Stimulated activated CD4-positive, alpha-beta T cell treated with anti-CD3 and anti-CD28 coated beads, Interleukin-4, amount 100 ng/mL, for 4 hours (primary cell): ENCODE measurements at places on chromosomes 16 and 17.

- no peak for DNase-seq
Measured at GRCh38 chr16:86970279-86970678, 346.9 kb downstream of the C16orf95 start.

- DNase-seq: no peak
Measured at GRCh38 chr17:55722016-55722736, 488 bp downstream of the TMEM100 start.

DNA sequence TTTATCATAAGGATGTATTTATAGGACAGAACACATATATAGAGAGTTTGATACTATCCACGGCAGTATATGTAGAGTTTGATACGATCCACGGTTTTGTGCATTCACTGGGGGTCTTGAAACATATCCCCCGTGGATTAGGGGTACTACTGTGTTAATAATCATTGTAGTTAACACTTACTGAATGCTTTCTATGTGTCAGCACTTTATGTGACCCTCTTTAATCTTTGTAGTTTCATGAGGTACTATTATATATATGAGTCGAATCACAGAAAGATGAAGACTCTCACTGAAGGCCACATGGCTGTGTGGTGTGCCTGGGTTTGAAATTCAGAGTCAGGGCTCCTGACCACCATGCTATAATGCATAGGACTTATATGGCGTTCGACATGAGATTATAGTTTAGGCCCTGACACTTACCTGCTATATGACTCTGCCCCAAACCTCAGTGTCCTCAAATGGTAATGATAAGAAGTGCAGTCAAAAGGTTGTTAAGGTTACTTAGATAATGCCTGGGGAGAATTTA lies 4.3 kb upstream of the HEATR6 start:
- no peak for DNase-seq

DNA sequence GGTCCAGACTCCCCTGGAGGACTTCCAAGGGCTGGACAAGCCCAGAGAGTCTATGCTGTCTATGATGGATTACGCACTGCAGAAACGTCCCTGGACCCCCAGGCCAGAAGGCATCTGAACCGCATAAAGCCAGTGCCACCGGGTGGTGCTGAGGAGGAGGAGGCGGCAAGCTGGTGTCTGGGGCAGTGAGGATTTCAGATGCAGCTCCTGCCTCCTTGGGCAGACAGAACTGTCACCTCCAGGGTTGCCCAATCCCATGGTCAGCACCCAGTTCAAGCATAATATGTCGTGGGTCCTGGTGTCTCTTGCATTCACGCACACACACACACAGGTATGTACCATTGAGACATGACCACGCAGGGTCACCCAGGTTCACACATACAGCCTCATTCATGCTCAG lies 25.6 kb downstream of the RAP1GAP2 start:
- no peak for DNase-seq

DNA sequence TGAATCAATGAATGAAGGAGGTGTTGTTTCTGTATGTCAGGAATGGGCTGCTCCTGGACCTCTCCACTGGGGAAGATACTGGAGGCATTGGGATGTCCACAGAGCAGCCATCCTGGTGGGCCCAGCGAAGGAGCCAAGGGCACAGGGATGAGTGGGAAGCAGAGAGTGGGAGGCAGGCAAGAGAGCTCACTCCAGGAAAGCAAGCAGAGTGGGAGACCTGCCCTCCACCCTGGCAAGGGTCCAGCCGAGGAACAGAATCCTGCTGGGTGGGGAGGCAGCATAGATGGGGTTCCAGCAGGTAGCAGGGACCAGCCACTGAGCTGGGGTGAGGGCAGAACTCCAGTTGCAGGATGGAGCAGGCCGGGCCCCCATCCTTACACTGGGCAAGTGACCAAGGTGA lies 71.9 kb upstream of the AMZ2 start:
- no peak for DNase-seq

DNA sequence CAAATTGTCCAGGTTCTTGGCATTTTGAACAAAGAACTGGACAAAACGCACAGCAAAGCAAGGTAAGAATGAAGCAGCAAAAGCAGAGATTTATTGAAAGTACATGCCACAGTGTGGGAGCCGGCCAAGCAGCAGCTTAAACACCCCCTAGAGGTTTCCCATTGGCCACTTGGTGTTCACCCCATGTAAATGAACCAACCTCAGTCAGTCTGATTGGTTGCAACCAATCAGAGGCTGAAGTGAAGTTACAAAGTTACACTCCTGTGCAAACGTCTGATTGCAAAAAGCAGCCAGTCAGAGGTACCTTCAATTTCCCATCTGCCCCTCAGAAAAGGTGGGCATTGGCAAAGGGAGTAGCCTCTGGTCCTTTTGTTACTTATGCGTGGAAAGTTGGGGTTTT lies 8.8 kb upstream of the ZNF263 start:
- DNase-seq: no peak

DNA sequence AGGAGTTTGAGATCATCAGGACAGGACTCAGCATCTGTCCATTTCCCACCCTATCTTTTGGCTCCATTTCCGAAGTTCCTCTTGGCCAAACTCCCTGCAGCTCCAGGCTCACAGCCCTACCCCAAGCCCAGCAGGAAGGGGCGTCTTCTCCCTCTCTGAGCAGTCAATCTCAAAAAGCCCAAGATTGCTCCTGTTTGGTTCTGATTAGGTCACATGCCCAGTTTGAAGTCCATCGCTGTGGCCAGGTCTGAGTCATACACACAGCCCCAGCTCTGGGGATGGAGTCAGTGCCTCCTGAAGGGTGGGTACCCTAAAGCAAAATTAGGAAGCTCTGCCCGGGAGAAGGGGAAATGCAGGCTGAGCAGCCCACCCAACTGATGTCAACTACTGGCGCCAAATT lies 23.9 kb downstream of the SNX20 start:
- no peak for DNase-seq

- DNase-seq: no peak
Measured at GRCh38 chr17:49616601-49617131, 41.0 kb downstream of the NXPH3 start.

GRCh38 chr17:64134216-64134970 lies 4.4 kb upstream of the ERN1 start:
- no peak for DNase-seq

GRCh38 chr16:60414613-60415012 lies 1621.6 kb downstream of the CDH8 start:
- no peak for DNase-seq
